ENCODE measurements at places on chromosomes 1 and 21. TPM values are rescaled to one million over a fixed set of nuclear protein-coding genes. Genes with fewer than 3 reads are reported as not detected.
A peak's percentile ranks its signal among the peaks of the same experiment; 100 is the strongest.

The RRAGC gene
- 17.9 TPM for total RNA-seq

The PGLYRP4 gene
- not detected for total RNA-seq

The ETS2 gene
- 4.4 TPM for total RNA-seq

The LRRC38 gene
- not detected for total RNA-seq

The PDE9A gene
- not detected for total RNA-seq

The SLC22A15 gene
- 14.7 TPM for total RNA-seq

GRCh38 chr1:28971980-28972771, 57.8 kb downstream of the EPB41 start:
- no peaks in the 10 kb centered on the region for H3K27me3 ChIP-seq
- no peaks in the 10 kb centered on the region for H3K36me3 ChIP-seq
- no peak overlapping the region for H3K4me3 ChIP-seq
- DNase-seq: peak; percentile 95
- peaks cover 30% of the 10 kb centered on the region for H3K4me1 ChIP-seq

DNA sequence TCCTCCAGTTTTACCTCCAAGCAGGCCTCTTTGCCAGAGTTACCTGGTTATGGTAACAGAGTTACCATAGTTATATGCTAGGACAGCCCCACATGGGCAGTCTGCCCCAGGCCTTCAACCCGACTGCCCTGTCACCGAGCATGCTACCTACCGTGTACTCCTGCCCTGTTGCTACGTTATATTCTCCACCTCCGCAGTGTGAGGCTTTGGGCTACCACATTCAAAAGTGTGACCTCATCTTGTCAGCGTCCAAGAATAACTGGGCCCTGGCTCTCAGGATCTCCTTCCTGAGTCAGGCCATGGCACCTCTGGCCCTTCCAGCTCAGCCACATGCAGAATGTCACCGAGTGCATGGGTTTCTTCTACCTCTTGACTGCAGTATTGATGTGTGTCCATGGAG, 8.9 kb downstream of the MAPKAPK2 start:
- H3K27me3 ChIP-seq: no peaks in the 10 kb centered on the region
- H3K27ac ChIP-seq: peak overlapping the region; percentile 95
- no peaks in the 10 kb centered on the region for H3K36me3 ChIP-seq
- H3K4me3 ChIP-seq: peak overlapping the region; percentile 32

- no peaks in the 10 kb centered on the region for H3K27me3 ChIP-seq
- H3K27ac ChIP-seq: no peak overlapping the region
- H3K36me3 ChIP-seq: no peaks in the 10 kb centered on the region
- DNase-seq: peak; percentile 25
- H3K4me1 ChIP-seq: peaks cover 11% of the 10 kb centered on the region
- no peak overlapping the region for H3K4me3 ChIP-seq
These were observed 37.0 kb downstream of the ARHGEF11 start for GRCh38 chr1:157008502-157008901.

DNA sequence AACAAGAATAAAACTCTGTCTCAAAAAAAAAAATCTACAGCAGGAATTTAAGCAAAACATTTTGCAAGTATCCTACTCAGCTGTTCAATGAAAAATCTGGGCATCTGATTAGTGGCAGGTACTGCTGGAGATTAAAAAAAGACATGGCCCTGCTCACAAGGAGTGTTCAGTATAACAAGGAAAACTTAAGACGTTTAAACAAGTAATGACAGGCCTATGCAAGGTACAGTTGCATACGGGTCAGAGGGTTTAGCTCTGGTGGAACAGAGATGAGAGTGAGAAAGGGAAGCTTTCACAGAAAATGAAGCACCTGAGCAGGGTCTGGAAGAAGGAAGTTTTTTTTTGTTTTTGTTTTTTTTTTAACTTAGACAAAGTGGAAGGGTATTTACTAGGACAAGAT, 23.0 kb downstream of the SNRNP40 start:
- no peaks in the 10 kb centered on the region for H3K4me1 ChIP-seq
- H3K4me3 ChIP-seq: no peak overlapping the region
- H3K27me3 ChIP-seq: no peaks in the 10 kb centered on the region
- peaks cover 48% of the 10 kb centered on the region for H3K36me3 ChIP-seq
- no peak for DNase-seq
- no peak overlapping the region for H3K27ac ChIP-seq

GRCh38 chr1:9652379-9653209, 1.1 kb downstream of the PIK3CD start:
- peak; percentile 55 for DNase-seq
- H3K4me1 ChIP-seq: no peaks in the 10 kb centered on the region
- peaks cover 14% of the 10 kb centered on the region for H3K27me3 ChIP-seq
- H3K4me3 ChIP-seq: peak overlapping the region; percentile 73

GRCh38 chr1:173870252-173871075, 2.3 kb downstream of the ZBTB37 start:
- H3K4me3 ChIP-seq: no peak overlapping the region
- no peak overlapping the region for H3K27ac ChIP-seq
- H3K27me3 ChIP-seq: no peaks in the 10 kb centered on the region
- H3K4me1 ChIP-seq: peaks cover 19% of the 10 kb centered on the region

GRCh38 chr1:97538113-97538512, 382.7 kb downstream of the DPYD start:
- H3K4me1 ChIP-seq: no peaks in the 10 kb centered on the region
- no peaks in the 10 kb centered on the region for H3K36me3 ChIP-seq
- DNase-seq: no peak

DNA sequence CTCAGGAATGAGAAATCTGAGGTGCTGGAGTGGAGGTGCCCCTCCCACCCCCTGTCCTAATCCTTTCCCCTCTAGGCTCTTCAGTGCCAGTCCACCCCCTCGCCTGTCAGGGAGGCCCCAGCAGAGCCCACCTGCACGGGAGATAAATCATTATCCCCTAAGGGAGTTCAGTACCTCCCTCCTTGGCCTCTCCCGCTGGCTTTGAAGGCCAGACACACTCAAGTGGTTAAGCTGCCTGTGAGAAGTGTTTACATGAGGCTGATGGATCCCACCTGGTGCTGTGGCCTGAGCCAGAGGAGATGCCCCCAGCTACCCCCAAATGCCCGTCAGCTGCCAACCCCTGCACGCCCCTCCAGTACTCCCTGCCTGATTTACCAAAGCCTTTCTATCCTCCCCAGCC, 3.7 kb downstream of the RSPO1 start:
- no peaks in the 10 kb centered on the region for H3K4me1 ChIP-seq
- no peaks in the 10 kb centered on the region for H3K36me3 ChIP-seq

DNA sequence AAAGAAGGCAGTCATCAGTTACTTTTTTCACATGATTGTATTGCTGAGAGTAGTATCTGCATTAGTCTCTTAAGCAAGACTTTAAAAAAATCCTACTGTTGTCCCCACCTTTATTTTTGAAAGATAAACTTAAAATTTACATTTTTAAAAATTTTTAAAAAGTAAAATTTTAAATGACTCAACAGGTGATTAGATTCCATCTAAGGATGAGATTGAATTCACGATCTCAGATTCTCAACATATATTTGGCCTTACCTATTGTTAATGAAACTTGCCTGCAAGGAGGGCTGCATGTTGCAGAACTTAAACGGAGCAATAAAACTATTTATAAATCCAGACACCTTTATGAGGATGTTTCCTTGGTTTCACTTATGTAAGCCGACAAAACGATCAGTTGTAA, 75.2 kb downstream of the OLFML2B start:
- H3K4me1 ChIP-seq: peaks cover 9% of the 10 kb centered on the region
- DNase-seq: no peak
- no peaks in the 10 kb centered on the region for H3K27me3 ChIP-seq
- no peak overlapping the region for H3K4me3 ChIP-seq

DNA sequence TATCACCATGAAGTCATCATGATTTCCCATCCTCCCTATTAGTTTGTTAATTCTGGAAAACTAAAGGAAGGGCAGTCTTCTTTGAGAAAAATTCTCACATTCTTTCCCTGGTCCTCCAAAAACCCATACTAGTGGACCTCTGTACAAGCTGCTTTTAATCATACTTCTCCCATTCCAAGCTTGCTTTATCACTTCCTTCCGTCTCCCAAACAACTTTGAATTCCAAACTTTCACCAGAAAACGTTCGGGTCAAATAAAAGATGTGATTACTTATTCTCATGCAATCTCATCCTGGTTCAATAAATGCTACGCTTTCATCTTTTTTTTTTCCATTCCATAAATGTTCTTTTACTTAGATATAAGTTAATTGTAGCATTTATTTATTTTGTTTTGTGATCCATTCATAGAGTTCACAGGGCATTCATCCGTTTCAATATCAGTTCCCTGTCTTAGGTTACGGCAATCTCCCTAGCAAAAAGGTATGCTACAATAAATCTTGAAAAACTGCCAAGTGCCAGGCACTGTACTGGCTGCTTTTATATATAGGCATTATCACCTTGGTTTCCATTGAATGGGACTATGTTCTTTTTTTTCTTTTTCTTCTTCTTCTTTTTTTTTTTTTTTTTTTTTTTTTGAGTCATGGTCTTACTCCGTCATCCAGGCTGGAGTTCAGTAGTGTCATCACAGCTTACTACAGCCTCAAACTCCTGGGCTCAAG, 100.2 kb upstream of the GREM2 start:
- peak; percentile 68 for DNase-seq
- peak overlapping the region; percentile 71 for H3K27ac ChIP-seq
- peaks cover 20% of the 10 kb centered on the region for H3K4me1 ChIP-seq
- H3K4me3 ChIP-seq: peak overlapping the region; percentile 37

DNA sequence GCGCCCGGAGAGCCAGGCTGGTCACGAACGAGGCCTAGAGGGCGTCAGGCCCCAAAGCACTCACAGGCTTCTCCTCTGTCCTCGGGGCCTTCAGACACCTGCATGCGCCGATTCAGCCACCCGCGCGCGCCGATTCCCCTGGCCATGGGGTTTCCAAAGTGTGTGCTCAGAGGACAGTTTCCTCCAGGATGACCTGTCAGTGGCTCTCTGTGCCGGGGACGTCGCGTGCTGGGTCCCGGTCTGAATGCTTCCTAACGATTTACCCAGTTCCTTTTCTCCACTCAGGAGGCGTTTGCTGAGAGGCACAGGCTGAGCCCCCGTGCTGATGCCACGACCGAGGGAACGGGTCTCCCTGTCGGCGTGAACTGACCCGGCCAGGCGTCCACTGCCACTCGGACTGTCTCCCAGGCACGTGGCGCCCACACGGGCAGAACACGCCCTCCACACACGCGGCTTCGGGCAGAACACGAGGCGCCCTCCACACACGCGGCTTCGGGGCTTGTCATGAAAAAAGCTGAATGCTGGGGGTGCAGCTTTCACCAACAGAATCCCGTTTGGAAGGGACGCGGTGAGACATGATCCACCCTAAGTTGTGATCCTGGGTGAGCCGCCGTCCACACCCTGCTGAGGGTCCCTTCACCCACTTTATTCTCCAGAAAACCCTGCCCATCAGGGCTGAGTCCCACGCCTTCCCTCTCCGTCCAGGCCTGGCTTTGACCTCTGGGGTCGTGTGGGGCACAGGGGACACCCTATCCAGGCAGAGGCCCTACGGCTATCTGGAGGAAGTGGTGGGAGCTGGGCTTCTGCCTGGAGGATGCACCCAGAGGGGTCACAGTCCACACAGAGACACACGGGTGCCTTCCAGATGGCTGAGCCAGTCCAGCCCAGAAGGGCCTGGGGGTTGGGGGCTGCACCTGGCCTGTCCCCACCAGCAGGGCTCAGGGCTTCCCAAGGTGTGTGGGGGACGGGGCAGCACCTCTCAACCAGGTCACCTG, 56.1 kb downstream of the COL6A1 start:
- H3K4me1 ChIP-seq: peaks cover 25% of the 10 kb centered on the region
- peak overlapping the region; percentile 85 for H3K27ac ChIP-seq
- no peak overlapping the region for H3K4me3 ChIP-seq
- no peak for DNase-seq
- no peaks in the 10 kb centered on the region for H3K27me3 ChIP-seq
- H3K36me3 ChIP-seq: no peaks in the 10 kb centered on the region

DNA sequence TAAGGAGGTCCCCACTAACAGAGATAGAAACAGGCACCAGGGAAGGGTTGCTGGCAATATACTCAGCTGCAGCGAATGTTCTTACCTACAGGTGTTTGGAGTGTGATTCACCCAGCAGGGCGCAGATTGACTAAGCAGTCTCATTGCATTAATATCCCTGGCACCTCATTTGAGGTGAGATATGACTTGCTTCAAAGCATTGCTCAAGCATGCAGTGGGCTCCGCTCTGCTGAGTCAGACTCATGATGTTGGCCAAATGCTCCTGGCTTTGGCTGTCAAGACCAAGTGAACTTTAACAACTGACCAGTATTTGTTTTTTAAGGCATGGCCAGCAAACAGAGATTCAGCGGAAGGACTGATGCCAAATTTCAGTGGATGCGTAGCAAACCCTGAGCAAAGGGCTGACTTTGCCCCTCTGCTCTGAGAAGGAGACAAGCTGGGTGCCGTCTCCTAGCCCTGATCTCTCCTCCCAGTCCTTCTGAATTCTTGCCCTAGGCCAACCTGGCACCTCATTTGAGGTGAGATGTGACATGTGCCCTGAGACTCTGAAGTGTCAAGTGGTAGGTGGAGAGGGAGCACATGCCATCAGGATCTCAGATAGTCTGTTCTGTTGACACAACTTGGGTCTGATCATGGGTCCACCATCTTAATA, 187.1 kb upstream of the COA6 start:
- no peak overlapping the region for H3K27ac ChIP-seq
- no peaks in the 10 kb centered on the region for H3K4me1 ChIP-seq
- H3K36me3 ChIP-seq: no peaks in the 10 kb centered on the region
- H3K27me3 ChIP-seq: peaks cover 20% of the 10 kb centered on the region
- DNase-seq: peak; percentile 54

DNA sequence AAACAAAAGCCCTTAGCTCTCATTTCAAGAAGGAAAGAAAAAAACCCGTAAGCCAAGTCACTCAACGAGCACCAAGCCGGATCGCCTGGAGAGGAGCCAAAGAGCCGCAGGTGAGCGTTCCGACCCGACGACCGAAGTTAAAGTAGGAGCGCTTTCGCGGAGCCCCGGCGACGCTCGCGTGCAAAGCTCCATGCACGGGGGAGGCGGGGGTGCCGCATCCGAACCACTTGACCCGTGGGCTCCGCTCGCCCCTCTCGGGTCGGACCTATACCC, 382 bp downstream of the GPBP1L1 start:
- no peaks in the 10 kb centered on the region for H3K36me3 ChIP-seq
- peak overlapping the region; percentile 100 for H3K4me3 ChIP-seq
- no peaks in the 10 kb centered on the region for H3K27me3 ChIP-seq

DNA sequence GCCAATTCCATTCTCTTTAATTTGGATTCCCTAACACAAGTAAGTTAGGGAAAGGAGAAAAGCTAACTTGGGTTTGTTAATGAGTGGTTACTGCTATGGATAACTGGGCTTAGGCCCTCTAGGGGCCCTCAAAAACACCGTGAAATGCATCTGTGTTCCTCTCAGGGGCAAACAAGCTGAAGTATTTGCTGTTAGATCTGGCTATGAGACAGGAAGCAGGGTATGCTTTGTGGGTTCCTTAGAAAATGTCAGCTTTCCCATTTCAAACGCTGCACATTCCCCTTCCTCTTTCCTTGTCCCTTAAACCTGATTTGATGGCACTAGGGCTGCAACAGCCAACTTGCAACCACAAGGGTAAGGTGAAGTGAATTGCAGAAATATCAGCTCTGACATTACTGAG, 5.7 kb upstream of the CAP1 start:
- H3K4me1 ChIP-seq: peaks cover 29% of the 10 kb centered on the region
- H3K27ac ChIP-seq: no peak overlapping the region
- H3K4me3 ChIP-seq: no peak overlapping the region

All from GM23248 (cell line).